ENCODE measurements at places on chromosomes 6 and 20.

GRCh38 chr20:23381876-23382275 lies 19.9 kb downstream of the GZF1 start:
- DNase-seq = no peak

DNA sequence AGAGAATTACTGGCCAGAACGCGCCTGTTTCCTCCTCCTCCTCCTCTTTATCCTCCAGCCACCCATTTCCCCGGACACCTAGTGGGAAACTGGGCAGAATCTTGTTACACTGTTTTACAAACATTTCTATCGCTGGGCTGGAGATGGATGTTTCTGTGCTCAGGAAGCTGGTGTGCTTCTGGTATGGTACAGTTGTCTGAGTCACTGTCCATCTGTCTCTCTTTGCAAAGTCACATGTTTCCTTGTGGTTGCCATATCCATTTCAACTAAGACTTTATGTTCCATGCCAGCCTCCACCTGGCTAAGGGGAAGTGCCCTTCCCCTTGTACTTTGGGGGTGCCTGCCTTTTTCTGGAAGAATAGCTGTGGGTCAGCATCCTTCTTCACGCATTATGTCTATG lies 52.9 kb upstream of the SLC22A16 start:
- DNase-seq = peak; percentile 4

DNA sequence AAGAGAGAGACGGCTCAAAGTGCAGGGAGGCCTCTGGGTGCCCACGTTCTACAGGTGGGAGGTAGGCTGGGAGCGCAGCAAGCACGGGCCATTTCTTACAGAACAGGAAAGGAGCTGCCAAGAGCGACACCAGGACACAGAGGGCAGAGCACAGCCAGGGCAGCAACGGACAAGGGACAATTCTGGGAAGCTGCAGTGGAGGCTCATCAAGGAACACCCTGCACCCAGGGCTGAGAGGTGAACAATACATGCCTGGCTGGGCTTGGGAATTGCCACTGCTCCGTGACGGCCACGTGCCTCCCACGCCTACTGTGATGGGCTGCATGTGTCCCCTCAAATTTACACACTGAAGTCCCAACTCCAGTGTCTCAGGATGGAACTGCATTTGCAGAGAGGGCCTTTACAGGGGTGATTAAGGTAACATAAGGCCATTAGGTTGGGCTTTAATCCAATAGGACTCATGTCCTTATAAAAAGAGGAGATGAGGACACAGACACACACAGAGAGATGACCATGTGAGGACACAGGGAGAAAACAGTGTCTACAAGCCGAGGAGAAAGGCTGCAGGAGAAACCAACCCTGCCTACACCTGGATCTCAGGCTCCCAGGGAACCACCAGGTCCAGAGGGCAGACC lies 13.6 kb downstream of the SERPINB6 start:
- DNase-seq = no peak

DNA sequence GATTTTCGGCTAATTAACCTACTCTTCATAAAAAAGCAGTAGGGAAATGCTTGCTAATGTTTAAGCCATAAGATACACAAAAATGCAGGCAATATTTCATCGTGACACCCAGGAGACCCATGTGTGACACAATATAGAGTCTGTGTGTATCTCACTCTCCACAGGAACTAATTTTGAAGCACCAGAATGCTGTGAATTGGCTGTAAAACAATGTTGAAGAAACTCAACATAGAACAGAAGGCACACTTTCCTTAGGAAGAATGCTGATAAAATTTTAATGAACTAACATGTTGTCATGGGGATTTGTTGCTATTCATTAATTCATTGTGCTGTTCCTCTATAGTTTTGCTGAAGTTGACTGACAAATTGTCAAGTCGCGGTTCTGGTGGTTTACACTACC lies 249.4 kb upstream of the TFAP2D start:
- DNase-seq = no peak

All from CMK (cell line).